Right lung (tissue), 10 donors: ENCODE measurements at places on chromosomes 12 and 14. TPM values are rescaled to one million over a fixed set of nuclear protein-coding genes. Genes with fewer than 3 reads are reported as not detected.

LRRC10 gene
- not detected for polyA plus RNA-seq

DNAJC22 gene
- 3.3 TPM for polyA plus RNA-seq

ANKS1B gene
- polyA plus RNA-seq = 18.4 TPM

TRPV4 gene
- polyA plus RNA-seq = 3.4 TPM

TRIM9 gene
- 0.98 TPM for polyA plus RNA-seq

CCDC198 gene
- polyA plus RNA-seq = 32.6 TPM

- peak; percentile 61 for DNase-seq
Observed at GRCh38 chr14:91413547-91414474, 3.8 kb downstream of the CCDC88C start.

GRCh38 chr12:95269892-95270291, 52.3 kb downstream of the VEZT start:
- no peak for DNase-seq

GRCh38 chr14:83163016-83163415, 1629.4 kb upstream of the SEL1L start:
- no peak for DNase-seq

- DNase-seq = no peak
Observed at GRCh38 chr14:37593511-37594237, 1.4 kb downstream of the FOXA1 start.

GRCh38 chr12:112752303-112752702, 39.2 kb upstream of the RPH3A start:
- no peak for DNase-seq

DNA sequence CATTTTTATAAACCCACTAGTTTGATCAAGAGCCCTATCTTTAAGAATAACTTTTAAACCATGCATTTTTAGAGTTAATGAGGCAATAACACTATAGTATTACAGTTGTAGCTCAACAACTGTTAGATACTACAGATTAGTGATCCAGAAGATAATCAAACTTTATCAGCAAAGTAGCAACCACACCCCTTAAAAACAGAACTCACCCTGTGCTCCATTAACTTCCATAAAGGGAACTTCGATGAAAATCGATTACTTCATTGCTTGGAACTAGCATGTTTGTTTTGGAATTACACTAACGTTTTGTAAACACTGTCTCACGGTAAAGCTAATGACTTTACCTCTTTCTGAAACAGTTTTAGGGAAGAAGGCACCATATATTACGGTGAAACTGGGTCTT, 1.4 kb downstream of the SGPP1 start:
- DNase-seq = no peak

DNA sequence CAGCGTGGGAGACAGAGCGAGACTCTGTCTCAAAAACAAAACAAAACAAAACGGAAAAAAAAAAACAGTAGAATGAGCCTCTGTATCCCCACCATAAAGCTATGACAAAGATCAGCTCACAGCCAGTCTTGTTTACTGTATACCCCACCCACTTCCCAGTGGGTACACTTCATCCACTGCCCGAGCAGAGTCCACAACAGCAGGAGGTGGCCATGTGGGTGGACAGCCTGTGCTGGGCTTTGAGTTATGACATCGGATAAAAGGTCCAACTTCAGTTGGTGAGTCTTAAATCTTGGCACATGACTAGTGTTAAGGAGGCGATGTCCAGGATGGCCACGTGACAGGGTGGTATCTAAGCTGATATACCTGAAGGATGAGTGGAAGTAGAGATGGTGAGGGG, 34.8 kb upstream of the MAPKAPK5 start:
- no peak for DNase-seq

GRCh38 chr12:11133162-11133561, 1.3 kb downstream of the TAS2R30 start:
- DNase-seq = no peak

DNA sequence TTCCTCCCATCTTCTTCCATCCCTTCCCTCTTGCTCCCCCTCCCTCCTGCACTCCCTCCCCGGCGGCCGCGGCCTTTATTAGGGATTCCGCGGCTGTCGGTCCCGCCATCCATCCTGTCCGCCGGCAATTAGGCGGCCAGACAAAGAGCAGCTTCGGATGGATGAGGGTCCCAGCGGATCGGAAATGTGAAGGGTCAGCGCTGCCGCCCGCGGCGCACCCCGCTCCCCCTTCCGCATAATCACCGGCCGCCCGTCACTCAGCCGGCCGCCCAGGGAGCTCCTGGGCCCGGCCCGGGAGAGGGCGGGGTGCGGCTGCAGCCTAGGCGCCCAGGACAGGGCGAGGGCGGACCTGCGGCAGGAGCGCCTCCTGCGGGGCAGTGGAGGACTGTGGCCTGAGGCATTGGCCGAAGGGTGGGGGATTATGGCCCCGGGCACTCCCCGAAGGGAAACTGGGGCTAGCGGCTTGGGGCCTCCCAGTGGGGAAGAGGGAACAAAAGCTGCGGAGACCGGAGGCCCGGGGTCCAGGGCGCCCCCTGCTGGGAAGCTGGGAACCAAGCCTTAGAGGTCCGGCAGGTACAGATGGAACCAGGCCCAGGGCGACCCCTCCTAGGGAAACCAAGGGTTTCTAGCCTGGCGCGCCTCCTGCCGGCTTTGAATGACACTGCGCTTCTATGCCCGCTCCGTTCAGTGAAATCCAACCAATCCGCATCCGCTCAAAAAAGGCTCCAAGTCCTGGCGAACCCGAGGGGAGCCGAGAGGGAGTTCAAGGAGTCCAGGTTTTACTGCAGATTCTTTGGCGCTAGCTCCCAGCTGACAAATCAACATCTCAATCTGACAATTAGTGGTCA, 4.4 kb upstream of the DNAJC22 start:
- DNase-seq = peak; percentile 55

- DNase-seq = no peak
Observed at GRCh38 chr12:101021442-101021841, 188.6 kb downstream of the SLC5A8 start.
